ENCODE measurements at places on chromosomes 1 and 21.

DNA sequence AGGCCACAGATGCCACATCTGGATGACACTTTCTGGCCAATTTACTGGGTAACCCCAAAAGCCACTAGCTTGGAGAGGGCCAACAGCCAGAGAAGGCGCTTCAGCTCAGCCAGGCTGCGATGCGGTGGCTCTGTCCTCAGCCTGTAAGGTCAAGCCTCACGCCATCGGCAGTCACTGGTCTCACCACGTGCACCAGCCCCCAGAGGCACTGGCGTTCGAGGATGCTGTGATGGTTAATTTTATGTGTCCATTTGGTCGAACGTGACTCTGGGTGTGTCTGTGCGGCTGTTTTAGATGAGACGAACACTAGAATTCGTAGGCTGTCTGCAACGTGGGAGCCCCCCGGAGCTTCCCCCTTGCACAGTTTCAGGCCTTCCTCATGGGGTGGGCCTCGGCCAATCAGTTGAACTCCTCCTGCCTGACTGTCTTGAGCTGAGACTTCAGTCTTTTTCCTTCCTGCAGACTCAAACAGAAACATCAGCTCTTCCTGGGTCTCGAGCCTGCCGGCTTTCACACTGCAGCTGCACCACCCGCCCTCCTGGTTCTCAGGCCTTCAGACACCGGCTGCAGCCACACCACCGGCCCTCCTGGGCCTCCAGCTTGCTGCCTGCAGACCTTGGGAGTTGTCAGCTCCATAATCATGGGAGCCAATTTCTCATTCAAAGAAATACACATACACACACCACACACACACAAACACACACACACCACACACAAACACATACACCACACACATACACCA, 41.6 kb upstream of the SLC45A1 start:
- no peak for DNase-seq

GRCh38 chr1:116095027-116095426, 16.2 kb upstream of the MAB21L3 start:
- DNase-seq = no peak

GRCh38 chr1:90714521-90714951, 2.6 kb downstream of the BARHL2 start:
- DNase-seq = no peak

DNA sequence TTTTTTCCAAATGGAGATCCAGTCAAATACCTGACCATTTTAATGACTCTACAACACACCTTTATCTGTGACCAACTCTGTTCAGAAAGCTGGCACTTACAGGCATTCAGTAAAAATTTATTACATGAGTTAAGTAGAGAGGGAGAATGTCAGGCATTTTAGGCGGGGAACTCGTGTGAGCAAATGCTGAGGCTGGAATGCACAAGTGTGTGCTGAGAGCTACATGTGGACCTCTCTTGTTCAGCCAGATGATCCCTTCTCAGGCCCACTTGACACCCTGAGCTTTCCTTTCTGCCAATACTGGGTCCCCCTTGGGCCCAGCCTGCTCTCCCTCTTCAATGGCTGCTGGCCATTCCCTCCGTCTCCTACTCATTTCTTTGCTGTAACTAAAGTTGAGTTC, 11.7 kb downstream of the PPIH start:
- no peak for DNase-seq

GRCh38 chr1:203985044-203985443, 87.9 kb upstream of the SOX13 start:
- no peak for DNase-seq

DNA sequence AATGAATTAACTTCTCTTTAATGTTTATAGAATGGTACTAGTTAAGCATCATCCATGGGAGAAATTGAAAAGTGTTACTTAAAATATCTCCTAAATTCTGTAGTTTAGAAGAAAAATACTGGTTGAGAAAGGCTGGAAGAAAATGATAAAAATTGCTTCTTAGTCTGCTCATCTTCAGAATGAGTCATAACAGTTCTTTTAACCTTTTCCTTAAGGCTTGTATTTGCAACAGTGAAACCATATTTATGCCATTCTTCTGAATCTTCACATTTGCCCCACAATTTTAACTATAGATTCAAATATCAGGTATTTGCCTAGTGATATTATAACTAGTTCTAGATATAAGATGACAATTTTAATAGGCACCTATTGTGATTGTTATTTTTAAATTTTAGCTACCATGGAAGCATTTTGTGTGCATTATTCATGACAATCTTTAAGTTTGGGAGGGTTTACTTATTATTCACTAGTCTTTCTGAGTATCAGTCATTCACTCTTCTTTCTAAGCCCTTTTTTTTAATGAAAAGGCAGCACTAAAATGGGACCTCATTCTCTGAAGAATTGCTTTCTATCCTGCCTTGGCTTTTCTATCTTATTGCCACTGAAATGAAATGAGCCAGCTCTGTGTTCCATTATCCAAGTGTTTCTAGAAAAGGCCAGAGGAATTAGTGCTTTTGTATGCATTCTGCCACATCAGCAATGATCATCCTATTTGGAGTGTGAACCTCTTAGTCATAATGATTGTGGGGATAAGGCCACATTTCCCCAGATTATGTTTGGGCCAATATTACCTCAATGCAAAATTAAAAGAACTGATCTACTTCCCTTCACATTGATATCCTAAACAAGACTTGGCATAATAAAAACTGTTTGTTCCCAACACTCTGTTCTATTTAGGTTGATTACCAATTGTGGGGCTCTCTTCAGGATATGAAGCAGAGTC, 58.4 kb downstream of the SAMSN1 start:
- DNase-seq = no peak

- DNase-seq = no peak
These were observed 5.0 kb downstream of the OR10J1 start for GRCh38 chr1:159444511-159444910.

DNA sequence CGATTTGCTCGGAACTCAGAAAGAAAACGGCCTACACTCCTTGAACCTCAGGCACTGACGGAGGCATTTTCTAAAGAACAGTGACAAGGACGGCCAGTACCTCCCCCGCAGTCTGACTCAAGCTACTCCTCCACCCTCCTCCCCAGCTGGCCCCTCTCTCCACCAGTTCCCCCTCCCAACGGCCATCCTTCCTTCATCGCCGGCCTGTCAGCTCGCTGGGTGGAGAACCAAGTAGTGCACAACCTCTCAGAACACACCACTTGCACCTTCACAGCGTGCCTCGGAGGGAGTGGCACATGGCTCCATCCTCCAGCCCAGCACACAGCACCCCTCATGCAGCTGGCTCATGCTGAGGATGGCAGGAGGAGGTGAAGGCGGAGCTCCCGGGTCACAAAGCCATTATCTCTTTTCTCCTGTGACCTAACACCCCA, 58.8 kb downstream of the TOR1AIP2 start:
- no peak for DNase-seq

DNA sequence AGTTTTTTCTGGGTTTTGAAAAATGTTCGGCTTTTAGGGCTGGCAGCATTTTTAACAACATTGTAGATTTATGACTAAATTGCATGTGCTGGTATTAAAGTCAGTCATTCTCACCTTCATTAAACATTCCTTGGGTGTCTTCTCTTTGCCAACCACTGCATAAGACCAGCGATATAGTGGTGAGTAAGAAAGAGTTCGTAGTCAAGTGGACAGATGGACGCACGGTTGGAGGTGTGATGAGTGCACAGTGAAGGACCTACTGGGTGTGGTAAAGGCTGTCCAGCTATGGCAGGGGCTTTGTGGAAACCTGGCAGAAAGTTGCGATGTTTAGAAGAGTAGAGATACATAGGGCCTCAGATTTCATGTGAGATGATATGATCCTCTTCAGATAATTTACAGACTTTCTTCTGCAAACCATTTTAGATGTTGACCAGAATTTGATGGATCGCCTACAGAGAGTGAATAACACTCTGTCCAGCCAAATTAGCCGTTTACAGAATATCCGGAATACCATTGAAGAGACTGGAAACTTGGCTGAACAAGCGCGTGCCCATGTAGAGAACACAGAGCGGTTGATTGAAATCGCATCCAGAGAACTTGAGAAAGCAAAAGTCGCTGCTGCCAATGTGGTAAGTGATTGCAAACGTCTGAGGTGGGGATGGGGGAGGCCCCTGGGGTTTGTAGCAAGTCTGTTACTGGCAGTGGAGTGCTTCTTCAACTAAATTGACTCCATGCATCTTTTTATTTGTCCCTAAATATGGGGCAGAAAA, 56.0 kb upstream of the LAMC2 start:
- no peak for DNase-seq

DNA sequence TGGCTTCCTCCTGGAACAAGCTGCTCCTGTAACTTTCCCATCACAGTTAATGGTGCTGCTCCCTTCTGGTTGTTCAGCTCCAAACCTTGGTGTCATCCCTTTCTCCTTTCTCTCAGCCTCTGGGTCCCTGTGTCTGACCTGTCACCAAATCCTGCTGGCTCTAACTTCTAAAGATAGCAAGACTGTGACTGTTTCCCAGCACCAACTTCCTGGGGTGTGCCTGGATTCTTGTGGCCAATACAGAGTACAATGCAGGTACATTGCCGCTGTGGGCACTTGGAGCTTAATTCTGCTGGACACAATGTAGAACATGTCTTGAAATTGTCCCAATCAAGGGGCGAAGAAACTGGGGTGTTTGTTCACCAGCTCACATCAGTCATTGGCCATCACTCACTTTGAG, 156.7 kb upstream of the CSF3R start:
- DNase-seq = no peak

DNA sequence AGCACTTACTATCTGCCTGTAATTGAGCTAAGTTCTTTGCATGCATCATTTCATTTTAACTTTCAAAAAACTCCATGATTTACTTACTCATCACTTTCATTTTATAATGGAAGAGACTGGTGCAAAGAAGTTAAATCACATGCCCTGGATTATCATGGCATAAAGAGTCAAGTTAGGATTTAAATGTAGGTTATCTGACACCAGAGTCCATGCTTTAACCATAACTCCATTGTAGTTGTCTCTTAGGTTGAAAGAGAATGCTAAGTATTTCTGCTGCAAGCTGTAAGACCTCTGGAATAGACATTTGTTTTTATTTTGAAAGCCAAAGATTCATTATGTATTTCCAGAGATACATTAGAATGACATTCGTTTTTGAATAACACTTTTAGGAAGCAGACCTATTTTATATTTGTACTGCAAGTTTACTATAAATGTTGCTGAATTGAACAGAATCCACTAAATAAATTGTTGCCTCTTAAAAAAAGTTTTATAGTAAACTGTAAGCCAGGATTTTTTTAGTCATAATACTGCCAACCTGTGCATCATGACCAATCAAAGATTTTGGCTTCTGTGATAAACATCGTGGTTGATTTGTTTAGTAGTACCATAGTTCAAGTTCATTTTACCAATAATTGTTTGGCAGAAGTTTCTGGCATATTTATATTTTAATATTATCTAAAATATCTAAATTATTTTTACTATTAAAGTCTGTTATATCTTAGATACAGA, 26.1 kb downstream of the CFH start:
- no peak for DNase-seq

GRCh38 chr1:118995312-118996016, 7.3 kb upstream of the TBX15 start:
- DNase-seq = no peak

All from CD4-positive, alpha-beta T cell treated with Interleukin-17A for 1 hour (primary cell).